ENCODE measurements at places on chromosomes 11 and 22. TPM values are rescaled to one million over a fixed set of nuclear protein-coding genes. Genes with fewer than 3 reads are reported as not detected.

- no peak for DNase-seq
These were observed 152.2 kb upstream of the E2F8 start for GRCh38 chr11:19392847-19393518.

DNA sequence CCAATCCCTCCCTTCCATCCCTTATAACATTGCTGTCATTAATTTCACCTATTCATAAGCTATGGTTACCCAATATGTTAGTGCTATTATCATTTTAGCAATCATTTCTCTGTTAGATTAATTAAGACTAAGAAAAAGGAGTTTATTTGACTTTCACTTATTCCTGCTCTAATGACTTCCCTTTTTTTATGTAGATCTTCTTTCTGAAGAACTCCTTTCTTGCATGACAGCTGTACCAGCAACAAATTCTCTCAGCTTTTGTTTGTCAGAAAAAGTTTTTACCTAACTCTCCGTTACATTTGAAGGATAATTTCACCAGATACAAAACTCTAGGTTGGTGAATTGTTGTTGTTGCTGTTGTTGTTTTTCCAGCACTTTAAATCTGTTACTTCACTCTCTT is 28.6 kb upstream of the OR8B8 start:
- no peak for DNase-seq

Gene C11orf21
- 23.2 TPM for total RNA-seq

- DNase-seq = peak; percentile 88
These were observed 29.7 kb upstream of the DDX6 start for GRCh38 chr11:118820412-118821357.

DNA sequence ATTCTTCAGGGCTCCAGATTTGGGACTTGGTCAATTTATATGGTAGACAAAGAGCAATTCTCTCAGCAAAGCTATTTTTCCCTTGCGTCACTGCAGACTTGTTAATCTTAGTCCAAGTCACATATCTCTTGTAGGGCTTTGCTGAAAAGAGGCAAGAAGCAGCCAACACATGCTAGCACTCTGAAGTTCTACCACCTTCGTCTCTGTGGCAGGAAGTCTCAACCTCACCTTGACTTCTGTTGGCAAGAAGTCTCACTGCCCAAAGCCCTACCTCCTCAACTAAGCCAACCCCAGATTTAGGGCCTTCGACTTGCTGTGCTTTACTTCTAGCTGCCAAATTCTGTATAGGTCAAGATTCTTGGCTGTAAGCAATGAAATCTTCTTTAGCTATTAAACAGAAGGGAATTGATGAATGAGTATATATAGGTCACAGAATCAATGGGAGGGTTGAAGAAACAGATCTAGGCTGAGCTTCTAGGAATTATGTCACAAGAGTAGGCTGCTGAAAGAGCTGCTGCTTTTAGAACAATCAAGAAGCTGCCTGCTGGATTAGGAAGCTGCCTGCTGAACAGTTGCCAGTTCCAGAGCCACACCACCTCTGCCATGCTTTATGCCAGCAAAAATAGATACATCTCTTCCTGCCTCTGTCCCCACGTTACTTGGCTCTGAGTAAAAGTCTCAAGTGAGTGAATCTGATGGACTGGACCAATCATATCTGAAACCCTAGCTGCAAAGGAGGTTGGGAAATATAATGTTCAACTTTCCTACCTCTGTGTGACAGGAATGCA is 17.6 kb upstream of the NCR3LG1 start:
- DNase-seq = no peak

- no peak for DNase-seq
These were observed 269.6 kb downstream of the MN1 start for GRCh38 chr22:27531782-27532530.

- no peak for DNase-seq
These were observed 52.2 kb downstream of the ANO5 start for GRCh38 chr11:22244986-22245592.

Gene TMEM121B
- total RNA-seq = 1.0 TPM

Gene MYRF
- total RNA-seq = 0.27 TPM

DNA sequence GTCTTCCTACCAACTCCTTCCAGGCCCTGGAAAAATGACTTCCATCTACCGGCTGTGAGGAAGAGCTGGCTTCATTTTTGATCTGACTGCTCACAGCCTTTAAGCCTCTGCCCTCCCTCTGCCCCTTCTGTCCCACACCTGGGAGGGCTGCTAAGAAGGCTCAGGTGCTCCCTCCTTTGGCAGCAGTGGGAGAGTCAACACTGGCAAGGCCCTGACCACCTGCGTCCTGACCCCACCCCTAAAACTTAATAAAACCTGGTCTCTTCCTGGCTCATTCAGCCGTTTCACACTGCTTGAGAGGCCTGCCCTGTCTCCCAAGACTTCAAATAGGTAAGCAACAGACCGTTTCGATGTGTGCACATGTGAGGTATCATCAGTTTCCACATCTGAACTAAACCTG is 52.1 kb upstream of the NFRKB start:
- DNase-seq = no peak

Gene RAB3IL1
- 9.4 TPM for total RNA-seq

GRCh38 chr11:64448599-64449380 is 89.8 kb downstream of the RPS6KA4 start:
- DNase-seq = peak; percentile 93

- DNase-seq = no peak
These were observed 171.0 kb downstream of the NELL1 start for GRCh38 chr11:20840341-20840740.

Gene PES1
- 28.1 TPM for total RNA-seq

- no peak for DNase-seq
These were observed 13.1 kb downstream of the WNT11 start for GRCh38 chr11:76193219-76193618.

- DNase-seq = peak; percentile 62
These were observed 427.3 kb downstream of the BRD1 start for GRCh38 chr22:49400136-49400940.

All from cardiac septum (tissue), 1 donor.